ENCODE measurements at places on chromosomes 2 and 18. TPM values are rescaled to one million over a fixed set of nuclear protein-coding genes. Genes with fewer than 3 reads are reported as not detected.
A peak's percentile ranks its signal among the peaks of the same experiment; 100 is the strongest.

The C2orf78 gene
- polyA plus RNA-seq, result not detected

The TPRKB gene
- polyA plus RNA-seq, result 71.6 TPM

DNA sequence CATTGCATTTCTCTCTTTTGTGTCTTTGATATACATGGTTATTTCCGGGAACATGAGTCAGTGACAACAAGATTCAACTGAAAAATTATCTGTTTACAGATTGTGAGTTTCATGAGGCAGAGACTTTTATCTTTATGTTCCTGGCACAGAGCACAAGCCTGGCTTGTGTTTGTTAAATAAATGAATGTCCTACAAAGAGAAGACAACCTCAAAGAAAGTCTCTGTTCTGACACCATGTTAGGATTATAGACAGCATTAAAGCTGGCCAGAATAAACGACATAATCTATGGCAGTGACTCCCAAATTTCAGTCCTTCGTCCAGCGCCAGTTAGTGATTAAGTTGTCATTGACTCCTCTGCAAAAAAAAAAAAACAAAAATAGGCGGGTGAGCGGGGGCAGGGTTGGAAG, 97.4 kb upstream of the DNAJC10 start:
- H3K27ac ChIP-seq, result peak overlapping the region; percentile 24
- DNase-seq, result no peak
- no peak overlapping the region for H3K4me3 ChIP-seq
- H3K36me3 ChIP-seq, result no peaks in the 10 kb centered on the region
- H3K27me3 ChIP-seq, result no peaks in the 10 kb centered on the region
- no peaks in the 10 kb centered on the region for H3K4me1 ChIP-seq

GRCh38 chr2:227163998-227164762, at the start of the genes COL4A3 and COL4A4:
Gene COL4A3, plus strand, starts transcription at chr2:227164624. Its CDS starts 103 bp downstream, at chr2:227164727.
Gene COL4A4, minus strand, starts transcription at chr2:227164205. Its CDS starts 16,722 bp downstream, at chr2:227147483.
- peak; percentile 61 for DNase-seq
- H3K4me3 ChIP-seq, result peak within 1 kb of the TSS; percentile 62
- H3K36me3 ChIP-seq, result no peaks in the 10 kb centered on the region
- H3K27me3 ChIP-seq, result peaks cover 8% of the 10 kb centered on the region
- H3K27ac ChIP-seq, result peak within 1 kb of the TSS; percentile 64
- no peaks in the 10 kb centered on the region for H3K4me1 ChIP-seq

DNA sequence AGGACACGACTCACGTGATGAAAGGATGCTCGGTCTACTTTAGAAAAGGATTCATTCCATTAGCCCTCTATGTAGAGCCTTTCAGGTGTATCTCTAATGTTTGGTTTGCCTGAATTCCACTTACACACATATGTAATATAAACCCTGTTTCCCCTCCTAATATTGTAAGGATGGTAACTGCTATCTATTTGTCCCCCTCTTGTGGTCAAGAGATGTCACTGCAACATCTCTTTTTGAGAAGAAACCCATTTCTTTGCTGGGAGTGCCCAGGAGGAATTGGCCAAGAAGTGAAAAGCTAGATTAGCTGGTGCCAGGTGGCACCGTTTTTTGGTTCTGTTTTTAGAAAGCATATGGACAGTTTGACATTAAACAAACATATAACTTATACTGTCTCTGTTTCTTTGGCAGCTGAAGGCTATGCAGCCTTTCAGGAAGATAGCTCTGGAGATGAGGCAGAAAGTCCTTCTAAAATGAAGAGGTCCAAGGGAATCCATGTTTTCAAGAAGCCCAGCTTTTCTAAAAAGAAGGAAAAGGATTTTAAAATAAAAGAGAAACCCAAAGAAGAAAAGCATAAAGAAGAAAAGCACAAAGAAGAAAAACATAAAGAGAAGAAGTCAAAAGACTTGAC, 41.2 kb downstream of the RALBP1 start:
- H3K4me1 ChIP-seq, result peaks cover 4% of the 10 kb centered on the region
- H3K36me3 ChIP-seq, result peaks cover 41% of the 10 kb centered on the region
- no peaks in the 10 kb centered on the region for H3K27me3 ChIP-seq
- H3K27ac ChIP-seq, result no peak overlapping the region
- H3K4me3 ChIP-seq, result no peak overlapping the region
- DNase-seq, result no peak
